Omental fat pad (tissue), 4 donors: ENCODE measurements at places on chromosomes 4 and X. TPM values are rescaled to one million over a fixed set of nuclear protein-coding genes. Genes with fewer than 3 reads are reported as not detected.

DNA sequence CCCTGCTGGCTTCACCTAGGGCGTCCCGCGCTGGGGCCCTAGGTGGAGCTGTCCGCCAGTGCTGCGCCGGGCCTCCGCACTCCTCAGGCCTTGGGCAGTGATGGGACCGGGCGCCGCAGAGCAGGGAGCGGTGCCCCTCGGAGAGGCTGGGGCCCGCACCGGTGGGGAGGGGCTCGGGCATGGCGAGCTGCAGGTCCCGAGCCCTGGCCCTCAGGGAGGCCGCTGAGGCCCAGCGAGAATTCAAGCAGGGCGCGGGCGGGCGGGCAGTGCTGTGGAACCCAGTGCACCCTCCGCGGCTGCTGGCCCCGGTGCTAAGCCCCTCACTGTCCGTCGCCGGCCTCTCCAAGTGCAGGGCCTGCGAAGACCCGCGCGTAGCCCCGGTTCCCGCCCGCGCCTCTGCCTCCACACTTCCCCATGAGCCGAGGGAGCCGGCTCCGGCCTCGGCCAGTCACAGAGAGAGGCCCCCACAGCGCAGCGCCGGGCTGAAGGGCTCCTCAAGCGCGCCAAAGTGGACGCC is 565.1 kb upstream of the NDST4 start:
- DNase-seq = no peak

- DNase-seq = no peak
Measured at GRCh38 chr4:145613566-145614232, 5.5 kb upstream of the MMAA start.

DNA sequence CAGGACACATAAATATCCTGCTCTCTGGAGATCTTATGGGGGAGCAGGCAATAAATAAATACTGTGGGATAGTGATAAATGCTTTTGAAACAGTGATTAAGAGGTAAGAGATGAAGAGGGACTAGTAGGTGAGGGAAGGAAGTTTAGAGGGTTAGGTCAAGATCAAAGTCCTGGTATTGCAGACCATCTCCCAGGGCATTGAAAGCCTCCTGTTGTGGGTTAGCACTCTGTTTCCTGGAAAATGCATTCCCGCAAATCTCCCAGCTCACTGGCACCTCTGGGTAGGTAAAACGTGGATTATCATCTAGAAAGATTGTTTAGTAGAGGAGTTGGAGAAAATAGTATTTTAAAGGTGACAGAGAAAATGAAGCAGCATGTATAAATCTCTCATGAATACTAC is 2.2 kb downstream of the SNX25 start:
- DNase-seq = no peak

DNA sequence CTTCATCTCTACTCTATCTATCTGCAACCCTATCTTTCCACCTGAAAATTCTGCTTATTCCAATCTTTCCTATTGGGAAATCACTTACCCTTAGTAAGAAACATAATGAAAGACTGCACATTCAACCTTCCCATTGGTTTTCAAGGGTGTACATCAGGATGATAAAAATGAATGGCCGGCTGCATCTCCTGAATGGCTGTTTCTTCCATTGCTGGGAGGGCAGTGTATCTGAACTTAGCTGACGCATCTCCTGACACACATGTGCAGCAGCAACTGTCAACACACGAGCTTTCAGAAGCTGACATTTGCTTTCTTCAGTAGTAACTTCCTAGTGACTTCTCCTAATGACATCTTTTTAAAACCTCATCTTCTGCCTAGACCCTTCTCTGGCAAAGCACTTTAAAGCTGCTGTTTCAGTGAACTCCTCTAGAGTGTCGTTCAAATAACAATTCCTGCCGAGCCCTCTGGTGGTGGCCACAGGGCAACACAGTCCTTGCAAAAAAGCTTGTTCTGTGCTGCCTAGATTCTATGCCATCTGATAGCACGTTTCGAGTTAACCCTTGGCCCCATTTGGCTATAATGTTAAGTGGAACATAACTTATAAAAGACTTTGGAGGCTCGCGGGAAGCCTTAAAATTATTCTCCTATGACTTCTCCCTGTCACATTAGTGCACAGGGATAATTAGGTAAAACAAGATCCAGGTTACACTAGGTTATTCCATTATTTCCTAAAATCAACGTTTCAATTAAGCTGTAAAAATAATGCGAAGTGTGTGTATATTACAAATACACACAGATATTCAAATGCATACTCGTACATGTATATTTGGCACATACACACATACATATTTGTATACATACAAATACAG is 2340.7 kb downstream of the PCDH7 start:
- DNase-seq = no peak

DNA sequence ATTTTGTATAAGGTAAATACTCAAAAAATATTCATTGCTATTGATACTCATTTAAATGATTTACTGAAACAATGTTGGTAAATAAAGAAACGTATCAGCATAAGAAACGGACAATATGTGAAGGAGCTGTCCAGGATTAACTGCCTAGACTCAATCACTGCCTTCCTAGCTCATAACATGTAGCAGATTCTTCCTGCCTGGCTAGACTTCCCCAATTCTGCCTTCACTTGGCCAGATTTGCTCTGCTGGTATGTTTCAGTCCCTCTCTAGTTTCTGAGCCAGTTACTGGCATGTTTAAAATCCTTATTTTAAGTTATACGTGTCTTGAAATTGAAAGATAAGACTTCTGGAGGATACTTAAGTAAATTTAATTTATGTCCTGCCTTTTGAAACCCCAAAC is 740.3 kb downstream of the CENPC start:
- no peak for DNase-seq

GRCh38 chrX:6456196-6456595 is 78.7 kb downstream of the VCX3A start:
- no peak for DNase-seq

GRCh38 chrX:35700121-35700520 is 98.0 kb upstream of the MAGEB16 start:
- DNase-seq = no peak

DNA sequence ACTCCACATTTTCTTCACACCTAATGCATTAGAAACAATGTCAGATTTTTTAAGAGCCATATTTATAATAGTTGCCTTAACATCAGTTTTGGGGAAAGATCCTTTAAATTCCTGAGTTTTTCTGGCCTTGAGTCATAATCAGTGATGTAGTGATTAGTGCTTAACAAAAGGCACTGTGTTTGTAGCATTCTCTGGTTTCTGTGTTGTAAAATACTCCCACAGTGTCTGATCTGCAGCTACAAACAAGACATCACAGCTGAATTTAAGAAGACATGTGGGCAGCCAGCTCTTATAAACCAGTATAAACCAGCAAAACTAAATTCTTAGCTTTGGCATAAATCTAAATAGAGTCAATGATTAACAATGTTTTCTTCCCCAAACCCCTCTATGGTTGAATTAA is 233.8 kb downstream of the FSTL5 start:
- no peak for DNase-seq

DNA sequence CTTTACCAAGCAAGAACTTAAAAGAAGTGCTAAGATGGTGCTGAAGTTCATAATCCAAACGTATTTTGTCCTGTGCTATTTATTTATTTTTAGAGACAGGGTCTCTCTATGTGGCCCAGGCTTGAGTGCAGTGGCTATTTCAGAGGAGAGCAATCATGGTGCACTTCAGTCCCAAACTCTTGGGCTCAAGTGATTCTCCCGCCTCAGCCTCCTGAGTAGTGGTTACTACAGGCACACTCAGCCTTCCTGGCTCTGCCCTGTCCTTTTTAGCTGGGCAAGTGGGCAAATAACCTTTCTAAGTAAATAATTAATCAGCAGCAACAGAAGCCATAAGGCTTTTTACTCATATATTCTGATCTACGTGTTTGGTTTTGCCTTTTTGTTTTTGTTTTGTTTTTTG is 2.6 kb downstream of the NSD2 start:
- no peak for DNase-seq

Gene ARHGAP24
- 57.2 TPM for total RNA-seq

Gene PAGE4
- total RNA-seq = not detected

Gene GABRA4
- total RNA-seq = not detected

Gene DMP1
- total RNA-seq = not detected

Gene ADGRL3
- 3.7 TPM for total RNA-seq
